Ascending aorta (tissue), 2 donors: ENCODE measurements at places on chromosomes 11 and 22.

DNA sequence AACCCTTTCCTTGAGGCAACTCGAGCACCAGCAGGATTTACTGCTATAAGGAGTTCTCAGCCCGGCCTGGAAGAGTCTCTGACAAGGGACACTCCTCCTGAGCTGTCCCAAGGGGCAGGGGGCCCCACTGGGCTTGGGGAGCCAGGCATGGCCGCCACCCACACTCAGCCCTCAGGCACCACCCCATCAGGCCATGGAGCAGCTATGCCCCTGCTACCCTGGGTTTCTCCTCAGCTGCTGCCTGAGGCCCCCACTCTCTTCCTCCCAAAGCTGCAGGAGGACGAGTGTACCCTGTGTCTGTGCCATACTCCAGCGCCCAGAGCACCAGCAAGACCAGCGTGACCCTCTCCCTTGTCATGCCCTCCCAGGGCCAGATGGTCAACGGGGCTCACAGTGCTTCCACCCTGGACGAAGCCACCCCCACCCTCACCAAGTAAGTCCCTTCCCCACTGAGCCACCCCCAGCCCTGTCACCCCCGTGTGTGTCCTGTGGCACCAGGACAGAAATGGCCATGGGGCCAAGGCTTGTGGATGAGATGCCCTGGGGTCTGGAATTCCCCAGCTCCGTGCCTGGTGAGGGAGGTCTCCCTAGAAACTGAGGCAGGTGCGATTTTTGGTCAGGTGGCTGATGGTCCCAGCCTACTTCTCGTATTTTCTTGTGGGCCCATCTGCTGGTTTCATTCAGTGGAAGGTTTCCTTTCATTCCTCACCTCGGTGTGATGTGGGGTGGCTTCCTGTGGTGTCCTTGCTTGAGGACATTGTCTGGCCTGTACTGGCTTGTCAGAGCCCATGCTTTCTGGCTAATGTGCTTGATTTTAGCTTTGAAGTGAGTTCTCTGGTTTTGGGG lies 28.4 kb downstream of the TAB1 start:
- DNase-seq, result no peak

DNA sequence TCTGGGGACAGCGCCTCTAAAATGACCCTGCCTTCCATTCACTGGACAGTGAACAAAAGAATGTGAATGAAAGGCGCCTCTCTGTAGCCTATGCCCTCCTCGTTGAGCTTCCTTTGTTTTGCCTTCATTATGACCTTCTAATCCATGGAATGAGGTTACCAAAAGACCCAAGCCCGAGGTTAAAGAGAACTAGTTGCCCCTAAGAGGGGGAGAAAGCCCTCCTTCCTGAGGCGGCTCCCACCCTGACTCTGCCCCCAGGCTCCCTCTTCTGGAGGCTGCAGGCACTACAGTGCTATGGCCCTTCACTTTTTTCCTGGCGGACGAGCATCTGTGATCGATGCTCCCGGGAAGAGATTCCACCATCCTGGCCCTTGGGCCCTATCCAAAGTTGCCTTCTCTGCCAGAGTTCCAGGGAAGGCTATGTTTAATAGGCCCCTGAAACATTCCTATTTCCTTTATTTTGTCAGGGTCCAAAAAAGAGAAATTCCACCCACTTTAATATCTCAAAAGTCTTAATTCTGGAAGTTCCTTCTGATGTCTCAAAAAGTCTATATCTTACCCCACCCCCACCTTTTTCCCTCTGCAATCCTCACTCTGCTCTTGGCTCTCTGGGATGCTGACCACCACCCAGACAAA lies 147.3 kb downstream of the FEZ1 start:
- no peak for DNase-seq

DNA sequence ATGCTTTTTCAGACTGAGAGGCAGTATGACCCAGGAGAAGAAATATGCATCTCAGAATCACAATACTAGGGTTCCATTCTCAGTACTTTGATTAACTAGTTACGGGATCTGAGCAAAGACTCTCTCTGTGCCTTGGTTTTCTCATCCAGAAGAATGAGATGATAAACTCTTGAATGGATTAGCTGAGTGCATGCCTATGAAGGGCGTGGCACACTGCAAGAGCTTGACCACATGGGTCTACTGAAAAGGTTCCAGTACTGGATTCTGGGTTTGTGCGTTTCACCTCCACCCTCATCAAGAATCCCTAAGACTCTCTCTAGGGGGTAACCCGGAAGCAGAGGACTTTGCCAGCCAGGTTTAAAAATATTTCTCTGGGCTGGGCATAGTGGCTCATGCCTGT lies 25.6 kb downstream of the PGA5 start:
- no peak for DNase-seq

DNA sequence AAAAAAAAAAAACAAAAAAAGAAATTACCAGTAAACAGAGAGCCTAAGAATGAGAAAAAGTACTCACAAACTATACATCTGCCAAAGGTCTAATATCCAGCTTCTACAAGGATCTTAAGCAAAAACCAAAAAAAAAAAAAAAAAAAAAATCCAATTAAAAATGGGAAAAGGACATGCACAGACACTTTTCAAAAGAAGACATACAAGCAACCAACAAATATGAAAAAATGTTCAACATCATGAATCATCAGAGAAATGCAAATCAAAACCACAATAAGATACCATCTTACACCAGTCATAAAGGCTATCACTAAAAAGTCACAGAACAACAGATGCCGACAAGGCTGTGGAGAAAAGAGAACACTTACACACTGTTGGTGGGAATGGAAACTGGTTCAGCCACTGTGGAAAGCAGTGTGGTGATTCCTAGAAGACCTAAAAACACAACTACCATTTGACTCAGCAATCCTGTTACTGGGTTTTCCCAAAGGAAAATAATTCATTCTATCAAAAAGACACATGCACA lies 18.3 kb downstream of the MS4A6A start:
- DNase-seq, result no peak

- no peak for DNase-seq
Observed at GRCh38 chr11:57131080-57131790, 50.5 kb upstream of the LRRC55 start.

- no peak for DNase-seq
Observed at GRCh38 chr11:124153821-124154220, 29.3 kb upstream of the OR10D3 start.

DNA sequence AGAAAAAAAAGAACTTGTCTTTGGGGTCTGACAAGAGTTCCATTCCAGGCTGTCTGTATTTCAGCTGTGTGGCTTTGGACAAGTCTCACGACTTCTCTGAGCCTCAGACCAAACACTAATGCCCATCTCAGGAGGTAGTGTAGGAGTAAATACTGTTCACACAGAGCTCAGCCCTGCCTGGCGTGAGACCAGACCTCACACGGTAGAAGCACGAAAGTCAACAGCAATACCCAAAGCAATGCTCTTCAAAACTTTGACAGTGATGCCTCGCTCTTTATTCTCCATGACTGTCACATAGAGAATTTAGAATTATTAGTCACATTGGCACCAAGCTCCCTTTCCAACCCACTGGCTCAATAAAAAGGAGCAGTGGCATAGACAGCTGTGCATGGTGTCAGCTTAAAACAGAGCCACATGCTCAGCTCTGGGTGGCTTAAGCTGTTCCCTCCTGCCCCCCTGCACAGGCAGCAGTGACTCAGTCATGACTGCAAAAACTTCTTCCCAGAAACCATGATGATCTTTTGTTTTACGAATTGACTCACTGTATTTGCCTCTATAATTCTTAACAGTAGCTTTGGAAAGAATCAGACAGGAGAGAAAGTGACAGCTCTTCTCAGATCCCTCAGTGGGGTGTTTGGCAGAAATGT lies 74.0 kb upstream of the PHF21B start:
- no peak for DNase-seq

- no peak for DNase-seq
Observed at GRCh38 chr11:103727262-103727661, 309.2 kb upstream of the DDI1 start.

DNA sequence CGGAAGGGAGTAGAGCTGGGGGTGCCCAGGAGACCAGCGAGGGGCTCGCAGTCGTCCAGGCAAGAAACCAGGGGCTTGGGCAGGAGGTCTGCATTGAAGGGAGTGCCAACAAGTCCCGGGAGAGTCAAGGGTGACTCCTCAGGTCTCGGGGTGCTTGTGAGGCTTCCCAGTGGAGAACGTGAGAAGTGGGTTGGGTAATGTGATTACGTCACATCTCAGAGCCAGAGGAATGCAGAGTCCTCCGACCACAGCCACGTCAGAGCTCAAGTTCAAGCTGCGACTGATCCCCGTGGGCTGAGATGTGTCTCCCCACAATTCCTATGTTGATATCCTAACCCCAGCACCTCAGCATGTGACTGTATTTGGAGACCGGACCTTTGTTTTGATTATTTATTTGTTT lies 89.7 kb upstream of the SHANK2 start:
- DNase-seq, result no peak

- DNase-seq, result no peak
Observed at GRCh38 chr22:45341498-45341897, 31.8 kb downstream of the FAM118A start.
